ENCODE measurements at places on chromosomes 4 and X.

- no peak for DNase-seq
These were observed 4.0 kb upstream of the KCNIP4 start for GRCh38 chr4:21952549-21952948.

GRCh38 chr4:6591313-6591712, 16.3 kb downstream of the MAN2B2 start:
- DNase-seq, result no peak

DNA sequence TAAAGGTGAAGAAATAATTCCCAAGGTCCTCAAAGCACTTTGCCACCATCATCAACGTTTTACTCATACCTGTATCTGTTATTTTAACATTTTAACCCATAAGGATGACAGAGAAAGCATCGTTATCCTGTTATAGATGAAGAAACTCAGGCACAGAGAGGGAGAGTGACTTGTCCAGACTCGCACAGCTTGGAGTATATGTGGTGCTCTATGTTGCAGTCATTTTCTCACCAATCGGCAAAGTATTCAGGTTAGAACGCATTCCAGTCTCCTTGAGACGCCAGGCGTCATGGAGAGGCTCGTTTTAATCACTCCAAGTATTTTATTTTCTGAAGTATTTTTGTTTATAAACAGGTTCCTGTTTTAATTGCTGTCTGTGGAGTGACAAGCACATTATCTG, 73.5 kb downstream of the IRF2 start:
- DNase-seq, result no peak

DNA sequence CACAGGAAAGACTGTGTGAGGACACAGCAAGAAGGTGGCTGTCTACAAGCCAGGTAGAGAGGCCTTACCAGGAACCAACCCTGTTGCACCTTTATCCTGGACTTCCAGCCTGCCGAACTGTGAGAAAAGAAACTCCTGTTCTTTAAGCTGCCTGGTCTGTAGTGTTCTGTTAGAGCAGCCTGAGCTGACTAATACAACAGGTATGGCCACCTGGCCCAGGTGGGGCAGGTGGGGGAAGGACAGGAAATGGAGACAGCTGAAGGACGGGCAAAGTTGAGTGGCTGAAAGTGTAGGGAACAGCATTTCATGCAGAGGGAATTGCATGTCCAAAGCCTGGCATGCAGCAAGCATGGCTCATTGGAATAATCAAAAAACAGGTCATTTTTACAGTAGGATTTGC, 35.1 kb downstream of the CYTL1 start:
- DNase-seq, result no peak

- no peak for DNase-seq
These were observed 164.6 kb upstream of the BCOR start for GRCh38 chrX:40262157-40263013.

DNA sequence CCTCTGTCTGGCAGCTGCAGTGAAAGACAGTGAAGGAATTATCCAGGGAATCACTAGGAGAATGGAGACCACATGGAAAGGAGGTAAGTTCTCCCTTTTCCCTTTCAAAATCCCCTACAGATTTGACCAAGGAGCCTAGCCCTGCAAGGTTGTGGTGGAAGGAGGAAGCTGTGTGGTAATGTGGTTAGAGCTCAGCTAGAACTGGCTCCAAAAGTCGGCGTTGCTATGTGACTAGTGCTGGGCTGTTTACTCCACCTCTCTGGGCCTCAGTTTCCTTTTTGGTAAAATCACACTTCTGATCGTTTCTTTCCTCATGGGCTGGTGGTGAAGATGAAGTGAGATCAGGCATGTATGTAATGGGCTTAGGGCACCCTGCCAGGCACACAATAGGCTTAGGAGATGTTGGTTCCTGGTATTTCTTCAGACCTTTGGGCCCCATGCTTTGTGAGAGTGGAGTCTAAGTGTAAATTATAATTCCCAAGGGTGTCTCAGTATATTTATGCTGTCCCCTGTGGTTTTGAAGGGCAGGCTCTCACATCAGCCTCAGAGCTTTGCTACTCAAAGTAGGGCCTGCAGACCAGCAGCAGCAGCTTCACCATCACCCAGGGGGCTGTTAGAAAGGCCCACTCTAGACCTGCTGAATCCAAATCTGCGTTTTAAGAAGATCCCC, 183.7 kb upstream of the BCOR start:
- peak; percentile 75 for DNase-seq

GRCh38 chrX:31743004-31743403, 671.2 kb upstream of the FTHL17 start:
- DNase-seq, result no peak

DNA sequence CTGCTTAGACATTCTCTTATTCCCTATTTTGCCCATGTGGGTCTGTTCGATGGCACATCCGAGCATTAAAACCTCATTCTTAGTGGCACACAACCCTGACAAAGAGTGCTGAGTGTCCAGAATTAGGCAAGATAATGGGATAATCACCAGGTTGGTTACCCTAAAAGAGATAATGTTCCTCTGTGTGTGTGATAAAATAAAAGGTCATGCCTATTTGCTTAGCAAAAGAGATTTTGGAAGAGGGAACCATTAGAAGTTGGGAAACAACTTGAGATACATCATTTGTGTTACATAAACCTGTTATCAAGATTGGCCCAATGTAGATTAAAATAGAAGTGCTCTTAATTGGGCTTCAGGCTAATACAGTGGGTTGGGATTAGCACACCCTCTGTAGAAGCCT, 182.7 kb downstream of the NWD2 start:
- DNase-seq, result no peak

Data from activated CD8-positive, alpha-beta memory T cell treated with anti-CD3 and anti-CD28 coated beads, Interleukin-2, amount 10 ng/mL, durations not matched to agents 7 days and 5 days (primary cell).